Activated naive CD4-positive, alpha-beta T cell treated with anti-CD3 and anti-CD28 coated beads, Interleukin-2, amount 50 U/mL, for 72 hours (primary cell): ENCODE measurements at places on chromosomes 6 and 20. TPM values are rescaled to one million over a fixed set of nuclear protein-coding genes. Genes with fewer than 3 reads are reported as not detected.

DNA sequence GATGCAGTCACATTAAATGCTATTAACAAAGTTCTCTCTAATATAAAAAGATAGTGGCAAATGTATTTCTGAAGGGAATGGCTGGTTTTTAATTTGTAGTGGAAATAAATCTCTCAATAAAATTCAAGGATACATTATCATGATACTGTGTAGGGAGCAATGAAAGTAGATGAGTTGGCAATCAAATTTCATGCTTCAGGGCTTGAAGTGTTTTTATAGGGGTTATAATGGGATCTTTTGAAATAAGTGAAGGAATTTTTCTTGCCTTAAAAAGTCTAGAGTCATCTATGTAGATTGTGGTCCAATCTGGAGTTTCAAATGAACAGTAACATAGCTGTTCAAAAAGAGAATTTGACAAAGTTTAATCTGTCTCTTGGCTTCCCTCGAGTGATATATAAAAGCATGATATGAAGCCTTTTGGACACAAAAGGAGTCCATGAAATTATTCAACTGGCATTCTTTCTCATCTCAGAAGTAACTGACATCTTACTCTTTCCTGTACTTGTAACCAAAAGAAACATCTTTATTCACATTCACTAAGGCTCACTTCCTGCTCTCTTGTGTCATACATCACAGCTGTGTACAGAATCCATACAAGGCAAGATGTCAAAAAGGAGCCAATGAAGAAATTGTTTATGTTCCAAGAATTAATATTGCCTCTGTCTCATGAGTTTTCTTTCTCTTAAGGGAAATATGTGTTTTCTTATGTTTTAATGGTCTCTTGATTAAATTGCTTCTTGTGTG, 591.0 kb upstream of the GJE1 start:
- DNase-seq: no peak

LPA gene
- total RNA-seq: not detected

OARD1 gene
- total RNA-seq: 39.9 TPM

DNA sequence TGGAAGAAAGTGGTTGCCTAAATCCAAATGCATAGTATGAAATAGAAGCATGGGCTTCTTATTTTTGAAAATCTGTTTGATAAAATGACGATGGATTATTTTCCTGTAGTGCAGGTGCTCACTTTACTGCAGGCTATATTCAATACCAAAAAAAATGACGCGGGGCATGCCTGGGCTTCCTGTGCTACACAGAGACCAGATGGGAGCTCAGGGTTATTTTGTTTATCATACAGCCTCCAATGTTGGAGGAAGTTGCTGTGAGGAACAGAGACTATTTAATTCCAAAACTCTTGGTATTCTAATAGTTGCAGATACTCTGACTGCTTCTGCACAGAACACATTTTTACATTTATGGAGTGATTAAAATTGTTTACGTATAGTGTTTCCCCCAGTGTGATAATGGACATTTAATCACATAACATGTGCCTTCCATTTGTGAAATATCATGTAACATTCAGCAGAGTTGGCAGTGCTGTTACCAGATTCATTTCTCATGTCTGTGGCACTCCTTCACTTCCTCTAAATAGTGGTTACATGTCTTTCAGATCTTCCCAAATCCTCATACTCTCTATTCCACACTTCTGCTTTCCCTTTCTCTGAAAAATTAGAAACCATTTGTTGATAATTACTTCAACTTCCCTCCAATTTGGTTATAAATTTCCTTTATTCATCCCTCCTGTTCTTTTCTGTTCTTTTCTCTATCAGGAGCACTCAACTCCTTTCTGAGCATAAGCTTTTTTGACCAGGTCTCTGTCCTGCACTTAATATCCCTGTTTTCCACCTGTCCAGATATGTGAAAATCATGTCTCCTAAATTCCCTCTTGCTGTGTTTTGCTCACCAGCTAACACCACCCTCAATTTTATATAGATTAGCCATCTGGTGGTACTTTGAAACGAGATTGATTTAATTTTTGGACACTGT, 121.6 kb downstream of the ADGRB3 start:
- DNase-seq: no peak

DNA sequence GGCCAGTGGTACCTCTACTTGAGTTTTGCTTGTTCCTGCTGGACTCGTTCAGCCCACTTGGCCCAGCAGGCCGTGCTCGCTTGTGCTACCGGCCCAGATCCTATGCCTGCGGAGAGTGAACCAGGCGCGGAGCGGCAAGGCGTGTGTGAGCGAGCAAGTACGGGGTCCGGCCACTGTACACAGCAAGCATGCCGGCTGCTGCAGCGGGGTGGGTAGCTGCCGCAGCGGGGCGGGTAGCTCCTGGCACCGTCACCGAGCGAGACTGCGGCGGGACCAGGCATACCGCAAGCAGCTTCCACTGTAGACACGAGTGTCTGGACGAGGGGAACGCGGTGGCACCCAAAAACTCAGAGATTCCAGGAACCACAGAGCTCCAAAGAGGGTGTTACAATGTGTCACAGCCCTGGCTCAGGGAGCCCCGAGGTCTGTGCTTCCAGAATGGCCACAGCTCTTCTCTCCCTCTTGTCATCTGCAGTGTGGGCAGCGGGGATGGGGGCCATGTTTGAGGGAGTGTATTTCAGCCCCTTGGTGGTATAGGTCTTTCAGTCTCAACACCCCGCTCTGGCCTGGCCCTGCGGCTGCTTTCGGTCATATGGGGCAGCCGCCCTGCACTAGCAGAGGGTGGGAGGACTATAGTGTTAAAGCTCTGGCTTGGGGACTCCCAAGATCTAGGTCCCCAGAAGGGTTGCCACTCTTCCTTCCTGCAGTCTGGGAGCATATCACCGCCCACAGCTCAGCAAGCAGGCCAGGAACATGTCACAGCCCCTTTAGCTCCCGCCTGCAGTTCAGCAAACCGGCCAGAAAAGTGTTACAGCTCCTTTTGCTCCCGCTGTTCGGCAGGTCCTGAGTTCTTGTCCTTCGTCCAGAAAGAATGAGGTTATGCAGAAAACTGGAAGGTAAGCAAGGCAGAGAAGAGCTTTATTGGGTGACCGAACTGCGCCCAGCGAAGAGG, 6.1 kb upstream of the RWDD1 start:
- no peak for DNase-seq

NPBWR2 gene
- not detected for total RNA-seq

DNA sequence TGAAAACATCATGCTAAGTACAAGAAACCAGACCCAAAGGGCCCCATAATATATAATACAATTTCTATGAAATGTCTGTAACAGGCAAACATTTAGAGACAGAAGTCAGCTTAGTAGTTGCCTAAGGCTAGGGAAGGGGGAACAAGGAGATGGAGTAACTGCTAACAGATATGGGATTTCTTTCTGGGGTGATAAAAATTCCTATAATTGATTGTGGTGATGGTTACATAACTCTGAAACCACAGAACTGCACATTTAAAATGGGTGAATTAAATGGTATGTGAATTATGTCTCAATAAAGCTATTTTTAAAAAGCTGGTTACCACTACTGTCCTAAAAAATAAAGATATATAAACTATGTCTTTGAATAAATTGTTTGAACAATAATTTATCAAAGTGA, 3.2 kb downstream of the CEP162 start:
- no peak for DNase-seq

GRCh38 chr6:43983632-43984031, 143.6 kb downstream of the MRPL14 start:
- DNase-seq: no peak

DNA sequence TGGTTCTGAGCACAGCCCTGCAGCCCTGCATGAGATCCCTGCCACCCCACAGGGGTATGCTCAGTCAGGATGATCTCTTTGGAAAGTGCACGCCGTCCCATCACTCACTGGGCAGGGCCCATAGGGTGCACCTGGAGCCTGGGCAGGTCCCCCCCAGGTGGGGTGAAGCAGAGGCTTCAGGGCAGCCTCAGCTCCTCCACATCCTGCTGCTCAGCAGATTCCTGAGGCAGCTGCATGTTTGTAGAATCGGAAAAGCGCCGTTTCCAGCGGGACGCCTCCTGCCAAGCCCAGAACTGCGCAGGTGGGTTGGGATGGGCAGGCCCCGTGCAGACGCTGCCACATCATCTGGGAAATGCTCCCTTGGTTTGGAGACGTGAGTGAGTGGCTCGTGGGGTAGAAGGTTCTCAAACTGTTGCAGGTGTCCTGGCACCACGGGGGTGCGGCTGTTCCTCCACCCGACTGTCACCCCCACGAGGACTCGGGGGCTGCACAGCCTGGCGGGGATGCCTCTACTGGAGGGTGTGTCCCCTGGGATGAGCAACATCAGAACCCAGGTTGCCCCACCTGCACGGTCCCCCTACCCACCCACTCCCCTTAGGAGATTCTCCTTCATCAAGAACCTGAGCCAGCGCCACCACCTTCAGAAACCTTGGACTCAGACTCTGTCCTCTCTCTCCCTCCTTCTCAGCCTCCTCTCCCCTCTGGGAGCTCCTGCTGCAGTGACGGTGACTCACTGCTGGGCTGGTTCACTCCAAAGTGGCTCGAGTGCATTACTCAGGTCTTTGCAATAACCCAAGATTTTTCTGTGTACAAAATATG, 334.1 kb downstream of the TAF4 start:
- no peak for DNase-seq
